ENCODE measurements at places on chromosomes 4 and X.

DNA sequence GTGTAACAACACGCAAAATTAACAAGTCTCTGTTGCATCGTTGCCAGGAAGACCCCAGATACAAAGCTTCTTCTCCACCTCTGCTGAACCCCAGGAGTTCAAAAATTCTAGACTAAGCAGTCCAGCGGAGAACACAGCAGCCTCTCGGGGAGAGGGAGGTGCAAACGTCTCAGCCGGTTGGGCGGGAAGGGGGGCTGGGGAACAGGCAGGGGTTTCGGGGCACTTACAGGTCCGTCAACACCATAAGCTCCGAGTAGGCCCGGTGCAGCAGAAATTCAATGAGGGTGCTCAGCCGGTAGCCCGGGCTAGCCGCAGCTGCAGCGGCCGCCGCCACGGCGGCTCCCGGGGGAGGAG is 394 bp downstream of the MED14 start:
- no peak for DNase-seq

GRCh38 chr4:54677416-54677815 is 19.7 kb downstream of the KIT start:
- no peak for DNase-seq

- DNase-seq, result no peak
These were observed 244.6 kb downstream of the SPANXN4 start for GRCh38 chrX:143270317-143270716.

DNA sequence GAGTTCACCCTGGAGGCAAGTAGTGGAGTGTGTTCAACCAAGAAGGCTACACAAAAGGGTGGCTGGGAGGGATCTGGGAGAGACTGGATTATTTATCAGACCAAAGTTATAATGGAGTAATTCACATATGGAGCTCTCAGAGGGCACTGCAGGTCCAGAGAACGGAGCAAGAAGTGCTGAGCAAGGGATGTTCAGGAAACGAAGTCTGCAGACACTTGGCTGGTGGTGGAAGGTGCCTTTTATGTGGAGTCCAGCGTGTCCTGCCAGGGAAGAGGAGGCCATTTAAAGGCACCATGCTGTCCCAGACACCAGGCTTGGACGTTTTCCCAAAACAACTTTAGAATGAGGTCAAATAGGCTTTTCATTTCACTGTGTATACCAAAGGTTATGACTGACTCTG is 130.1 kb downstream of the CEP135 start:
- no peak for DNase-seq

GRCh38 chrX:149825424-149825823 is 43.7 kb downstream of the MAGEA9 start:
- DNase-seq, result no peak

DNA sequence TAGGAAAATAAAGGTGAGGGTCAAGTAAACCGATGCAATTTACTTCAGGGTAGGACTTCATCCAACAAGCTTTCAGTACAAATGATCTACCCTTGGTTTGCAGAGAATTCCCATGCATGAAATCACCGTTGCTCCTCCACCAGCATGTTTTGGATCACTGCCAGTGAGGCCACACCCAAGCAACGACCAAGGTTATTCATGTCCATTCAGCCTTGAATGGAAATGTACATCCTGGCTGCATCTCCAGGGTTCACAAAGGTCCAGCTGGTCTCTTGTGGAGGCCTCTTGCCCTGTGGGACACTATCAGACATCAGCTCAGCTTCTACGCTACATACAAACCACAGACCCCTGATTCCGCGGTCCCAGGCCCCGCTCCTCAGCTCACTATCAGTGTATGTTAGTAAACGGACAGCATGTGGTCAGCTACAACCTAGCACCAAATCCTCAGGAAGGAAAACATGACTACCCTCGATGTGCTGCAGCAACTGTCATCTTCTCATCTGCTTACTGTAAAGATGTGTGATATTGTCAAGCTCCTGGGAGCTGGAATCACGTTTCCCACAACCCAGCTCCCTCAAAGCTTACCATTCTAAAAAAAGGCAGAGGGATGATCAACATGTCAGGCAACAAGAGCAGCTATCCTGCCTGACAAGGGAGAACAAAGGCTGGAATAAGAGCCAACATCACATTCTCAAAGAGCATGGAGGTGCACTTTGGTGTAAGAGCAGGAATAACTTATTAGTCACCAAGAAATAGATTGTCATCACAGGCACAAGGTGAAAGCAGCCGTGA is 4.9 kb downstream of the LYAR start:
- no peak for DNase-seq

DNA sequence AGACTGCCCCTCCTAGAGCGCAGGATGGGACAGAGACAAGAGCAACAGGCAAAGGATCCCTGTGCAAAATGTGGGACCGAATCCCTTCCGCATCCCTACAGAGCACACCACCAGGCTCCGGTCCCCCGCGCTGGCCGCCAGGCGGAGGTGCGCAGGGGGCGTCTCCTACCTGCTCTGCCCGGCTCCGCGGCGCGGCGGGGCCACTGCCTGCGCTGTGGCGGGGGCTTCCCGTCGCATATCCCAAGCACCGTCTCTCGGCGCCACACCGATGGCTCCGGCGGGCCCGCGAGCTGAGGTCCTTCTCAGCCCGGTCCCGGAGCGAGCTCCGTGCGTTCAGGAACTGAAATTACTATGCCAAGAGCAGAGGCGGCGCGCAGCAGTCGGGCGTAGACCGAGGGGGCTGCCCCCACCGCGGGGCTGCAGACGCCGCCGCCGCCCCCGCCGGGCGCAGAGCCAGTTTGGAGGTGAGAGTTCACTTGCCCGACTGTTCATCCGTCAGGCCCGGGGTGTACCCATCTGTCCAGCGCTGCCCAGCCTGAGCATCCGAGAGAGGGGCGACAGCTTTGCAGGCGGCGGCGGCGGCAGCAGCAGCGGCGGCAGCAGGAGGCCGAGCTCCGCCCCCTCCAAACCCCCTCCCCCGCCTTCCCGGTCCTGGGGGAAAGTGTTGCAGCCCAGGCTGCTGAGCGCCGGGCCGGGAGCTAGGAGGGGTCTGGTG is at the start of gene GPRIN3:
Gene GPRIN3, minus strand, starts transcription at position 355 of the 715 bp plus-strand sequence. CDS start 57,690 bp downstream, outside the sequence.
- no peak for DNase-seq

- no peak for DNase-seq
These were observed 539.1 kb upstream of the MAGEB18 start for GRCh38 chrX:25599061-25599460.

DNA sequence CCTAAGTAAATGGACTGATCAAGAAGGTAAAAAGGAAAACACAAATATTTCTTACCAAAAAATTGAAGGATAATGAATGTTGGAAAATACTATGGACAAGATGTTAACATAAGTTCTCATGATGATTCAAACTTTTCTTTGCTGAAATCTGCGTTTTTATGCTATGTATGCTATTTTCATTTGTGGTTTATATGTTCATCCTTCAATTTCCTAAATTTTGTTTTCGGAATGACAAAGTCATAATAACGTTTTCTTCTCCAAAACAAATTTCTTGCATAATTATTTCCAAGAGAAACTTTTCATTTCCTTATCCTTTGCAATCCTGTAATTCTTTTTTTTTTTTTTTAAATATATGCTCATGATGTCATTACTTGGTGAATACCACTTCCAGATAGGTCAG is 7.8 kb downstream of the PF4V1 start:
- DNase-seq, result no peak

GRCh38 chr4:77599378-77599777 is 6.2 kb upstream of the CXCL13 start:
- DNase-seq, result peak; percentile 21

DNA sequence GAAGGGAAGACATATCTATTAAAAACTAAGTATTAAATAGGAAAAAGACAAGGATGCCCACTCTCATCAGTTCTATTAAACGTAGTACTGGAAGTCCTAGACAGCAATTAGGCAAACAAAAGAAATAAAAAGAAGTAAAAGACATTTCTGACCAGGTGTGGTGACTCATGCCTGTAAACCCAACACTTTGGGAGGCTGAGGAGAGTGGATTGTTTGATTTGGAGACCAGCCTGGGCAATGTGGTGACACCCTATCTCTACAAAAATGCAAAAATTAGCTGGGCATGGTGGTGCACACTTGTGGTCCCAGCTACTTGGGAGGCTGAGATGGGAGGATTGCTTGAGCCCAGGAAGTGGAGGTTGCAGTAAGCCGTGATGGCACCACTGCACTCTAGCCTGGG is 1071.8 kb downstream of the FAT4 start:
- DNase-seq, result no peak

DNA sequence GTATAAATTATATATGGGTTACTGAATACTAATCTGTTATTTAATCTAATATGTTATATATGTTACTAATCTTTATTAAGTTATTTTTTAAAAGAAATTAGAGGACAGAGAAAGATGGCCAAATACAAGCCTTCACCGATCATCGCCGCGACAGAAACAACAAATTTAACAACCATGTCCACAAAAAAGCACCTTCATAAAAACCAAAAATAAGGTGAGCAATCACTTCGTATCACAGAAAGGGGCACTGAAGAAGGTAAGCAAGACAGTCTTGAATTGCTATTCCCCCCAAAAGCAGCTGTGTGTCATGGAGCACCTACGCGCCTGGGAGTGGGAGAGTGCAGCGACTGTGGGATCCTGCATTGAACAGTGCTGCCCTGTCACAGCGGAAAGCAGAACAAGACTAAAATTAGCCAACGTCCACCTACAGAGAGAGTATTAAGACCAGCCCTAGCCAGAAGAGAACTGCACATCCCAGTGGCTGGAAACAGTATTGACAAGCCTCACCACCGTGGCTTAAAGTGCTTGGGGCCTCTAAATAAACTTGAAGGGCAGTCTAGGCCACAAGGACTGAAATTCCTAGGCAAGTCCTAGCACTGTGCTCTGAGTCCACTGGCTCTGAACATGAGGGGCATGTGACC is 38.5 kb downstream of the LRBA start:
- no peak for DNase-seq

GRCh38 chrX:9503261-9503660 is 38.4 kb downstream of the TBL1X start:
- no peak for DNase-seq

DNA sequence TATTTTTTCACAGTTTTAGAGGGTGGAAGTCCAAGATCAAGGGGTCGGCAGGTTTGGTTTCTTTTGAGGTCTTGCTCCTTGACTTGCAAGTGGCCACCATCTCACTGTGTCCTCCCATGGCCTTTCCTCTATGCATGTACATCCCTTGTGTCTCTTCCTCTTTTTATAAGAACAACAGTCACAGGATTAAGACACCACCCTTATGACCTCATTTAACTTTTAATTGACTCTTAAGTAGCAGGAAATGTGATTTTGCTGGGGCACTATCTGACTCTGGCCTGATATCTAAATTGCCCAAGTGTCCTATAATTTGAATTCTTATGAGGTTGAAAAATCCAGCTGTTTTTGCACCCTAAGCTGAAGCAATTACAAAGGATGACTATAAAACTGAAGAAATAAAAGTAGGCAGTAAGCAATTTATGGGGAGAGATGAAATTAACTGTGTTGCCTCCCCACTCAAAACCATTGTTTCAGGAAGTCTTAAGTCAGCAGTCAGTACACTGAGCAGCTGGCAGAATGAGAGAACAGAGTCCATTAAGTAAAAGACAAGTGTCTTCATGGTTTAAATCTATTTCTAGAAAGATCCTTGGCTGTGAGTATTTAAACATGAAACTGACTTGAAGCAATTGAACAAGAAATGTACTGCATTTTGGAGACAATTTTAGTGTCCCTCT is 601.3 kb downstream of the SPRY1 start:
- DNase-seq, result no peak

DNA sequence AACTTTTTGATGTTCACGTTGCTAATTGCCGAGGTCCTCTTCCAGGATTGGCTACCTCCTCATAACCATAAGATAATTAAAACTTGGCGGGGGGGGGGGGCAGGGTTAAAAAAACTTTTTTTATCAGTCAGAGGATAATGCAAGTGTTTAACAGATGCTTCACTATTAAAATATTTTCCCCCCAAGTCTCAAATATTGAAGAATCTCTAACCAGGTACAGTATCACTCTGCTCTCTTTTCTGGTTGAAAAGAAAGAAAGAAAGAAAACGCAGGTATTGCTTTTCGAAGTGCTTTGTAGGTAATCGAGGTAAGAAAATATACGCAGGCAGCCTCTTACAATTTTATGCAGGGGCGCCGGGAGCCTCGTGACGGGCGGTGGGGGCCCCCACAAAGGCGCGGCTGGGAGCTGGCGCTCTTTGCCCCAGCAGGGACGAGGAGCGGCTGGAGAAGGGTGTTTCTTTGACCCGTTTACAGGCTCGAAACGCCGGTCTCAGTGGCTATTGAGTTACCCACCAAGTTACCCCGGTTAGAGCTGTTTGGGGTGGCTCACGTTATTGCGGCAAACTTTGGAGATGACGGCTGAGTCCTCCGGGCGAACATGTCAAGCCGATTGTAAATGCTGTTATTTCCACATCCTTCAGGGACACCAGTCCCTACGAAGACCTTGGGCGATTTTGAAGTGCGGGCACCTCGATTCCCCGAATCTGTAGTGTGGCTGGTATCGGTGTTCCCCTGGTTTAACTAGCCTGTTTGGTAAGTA is 477 bp upstream of the HAND2 start:
- DNase-seq, result no peak

GRCh38 chr4:164396439-164396838 is 357.5 kb upstream of the SMIM31 start:
- DNase-seq, result no peak

- DNase-seq, result no peak
These were observed 36.9 kb upstream of the RPA4 start for GRCh38 chrX:96846841-96847240.

DNA sequence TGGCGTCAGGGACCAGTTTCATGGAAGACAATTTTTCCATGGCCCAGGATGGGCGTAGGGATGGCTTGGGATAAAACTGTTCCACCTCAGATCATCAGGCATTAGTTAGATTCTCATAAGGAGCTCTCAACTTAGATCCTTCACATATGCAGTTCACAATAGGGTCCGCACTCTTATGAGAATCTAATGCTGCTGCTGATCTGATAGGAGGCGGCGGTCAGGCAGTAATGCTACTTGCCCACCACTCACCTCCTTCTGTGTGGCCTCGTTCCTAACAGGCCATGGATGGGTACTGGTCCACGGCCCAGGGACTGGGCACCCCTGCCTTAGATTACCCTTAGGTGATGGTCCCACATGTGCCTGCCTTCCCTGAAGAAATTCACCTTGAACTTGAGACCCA is 28.8 kb upstream of the ENPP6 start:
- DNase-seq, result no peak

- DNase-seq, result no peak
These were observed 11.2 kb upstream of the C1QTNF7 start for GRCh38 chr4:15416357-15417232.

- DNase-seq, result no peak
These were observed 21.2 kb downstream of the DOK7 start for GRCh38 chr4:3484057-3484973.

DNA sequence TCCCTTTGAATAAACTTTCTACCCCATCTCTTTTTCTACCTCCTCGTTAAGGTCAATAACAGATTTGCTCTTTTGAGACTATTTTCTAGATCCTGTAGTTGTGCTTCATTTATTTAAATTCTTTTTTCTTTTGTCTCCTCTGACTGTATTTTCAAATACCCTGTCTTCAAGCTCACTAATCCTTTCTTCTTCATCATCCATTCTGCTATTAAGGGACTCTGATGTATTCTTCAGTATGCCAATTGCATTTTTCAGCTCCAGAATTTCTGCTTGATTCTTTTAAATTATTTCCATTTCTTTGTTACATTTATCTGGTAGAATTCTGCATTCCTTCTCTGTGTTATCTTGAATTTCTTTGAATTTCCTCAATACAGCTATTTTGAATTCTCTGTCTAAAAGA is 36.0 kb upstream of the ARMCX4 start:
- no peak for DNase-seq

Data from amniotic stem cell (primary cell).